ENCODE measurements at places on chromosomes 3 and 15. TPM values are rescaled to one million over a fixed set of nuclear protein-coding genes. Genes with fewer than 3 reads are reported as not detected.

The IL20RB gene
- total RNA-seq: 183 TPM

The GRAMD1C gene
- total RNA-seq: 1.0 TPM

The NR1I2 gene
- under 0.01 TPM for total RNA-seq

The MOBP gene
- total RNA-seq: not detected

The TIMP4 gene
- total RNA-seq: 1.4 TPM

The CPLX3 gene
- total RNA-seq: not detected

The PLXND1 gene
- total RNA-seq: 1.0 TPM

The FEZF2 gene
- total RNA-seq: not detected

The ZNF80 gene
- total RNA-seq: not detected

The ALG1L2 gene
- not detected for total RNA-seq

The ENTPD3 gene
- total RNA-seq: 24.3 TPM

Measured in nasal cavity respiratory epithelium epithelial cell of viscerocranial mucosa (primary cell).